ENCODE measurements at places on chromosomes 11 and 22. TPM values are rescaled to one million over a fixed set of nuclear protein-coding genes. Genes with fewer than 3 reads are reported as not detected.
A peak's percentile ranks its signal among the peaks of the same experiment; 100 is the strongest.

GLB1L2 gene
- total RNA-seq, result 10.2 TPM

- no peak for DNase-seq
Measured at GRCh38 chr11:10514202-10514601, 26.8 kb downstream of the RNF141 start.

MYO7A gene
- not detected for total RNA-seq

- no peak for DNase-seq
Measured at GRCh38 chr11:74185285-74185684, 14.2 kb downstream of the PPME1 start.

GRCh38 chr11:74838188-74838587 is 89.5 kb downstream of the RNF169 start:
- no peak for DNase-seq

DNA sequence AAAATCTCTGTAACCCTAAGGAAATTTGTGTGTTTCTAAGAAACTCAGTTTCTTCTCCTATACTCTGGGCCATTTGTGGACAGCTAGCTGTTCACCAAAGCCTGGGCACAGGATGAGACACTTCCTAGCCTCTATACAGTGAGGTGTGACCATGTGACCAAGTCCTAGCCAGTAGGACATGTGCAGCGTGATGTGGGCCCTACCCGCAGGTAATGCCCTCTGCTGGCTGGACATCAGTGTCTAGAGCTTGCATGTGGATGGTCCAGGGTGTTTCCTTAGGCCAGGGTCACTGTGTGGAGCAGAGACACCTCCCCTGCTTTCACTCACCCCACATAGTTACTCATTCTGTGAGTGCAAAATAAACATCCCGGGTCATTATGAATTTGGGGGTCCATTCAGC is 100.5 kb downstream of the LARGE1 start:
- no peak for DNase-seq

- no peak for DNase-seq
Measured at GRCh38 chr11:104844451-104844850, 53.8 kb downstream of the CASP12 start.

- no peak for DNase-seq
Measured at GRCh38 chr11:109123816-109124787, 297.9 kb upstream of the C11orf87 start.

GRCh38 chr22:50229370-50229769 is 15.5 kb downstream of the TUBGCP6 start:
- DNase-seq, result no peak

VSTM5 gene
- not detected for total RNA-seq

DNA sequence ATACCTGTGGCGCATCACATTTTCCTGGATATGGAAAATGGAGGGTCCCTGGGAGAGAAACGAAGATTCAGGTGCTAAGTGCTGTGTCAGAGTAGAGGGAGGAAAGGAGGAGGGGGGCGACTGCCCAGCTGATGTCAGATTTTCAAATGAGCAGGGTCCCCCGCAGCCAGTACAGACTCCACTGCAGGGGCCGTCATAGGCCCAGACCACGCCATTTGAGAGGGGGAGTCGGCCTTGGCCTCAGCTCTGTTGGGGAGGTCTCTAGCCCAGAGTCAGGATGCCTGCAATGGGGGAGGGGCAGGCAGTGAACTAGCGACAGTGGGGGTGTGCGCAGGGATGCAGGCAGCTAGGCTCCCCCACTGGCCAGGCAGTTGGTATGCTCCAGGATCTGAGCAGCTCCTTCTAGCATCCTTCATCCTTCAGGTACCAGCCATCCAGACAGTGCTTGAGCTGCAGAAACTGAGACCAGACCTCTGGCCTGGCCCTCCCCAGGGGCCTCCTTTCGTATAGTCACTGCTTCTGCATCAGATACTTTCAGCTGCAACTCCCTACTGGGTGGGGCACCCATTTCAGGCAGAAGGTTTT is at the start of the genes BSCL2 and GNG3:
TSS of gene BSCL2 (minus strand) at position 148 of the 585 bp plus-strand sequence. CDS start 229 bp downstream, outside the sequence.
TSS of gene GNG3 (plus strand) at position 400 of the 585 bp plus-strand sequence. CDS start 620 bp downstream, outside the sequence.
- peak; percentile 66 for DNase-seq

MDK gene
- total RNA-seq, result 7.1 TPM

GRCh38 chr22:48104766-48105165 is 1342.3 kb downstream of the TBC1D22A start:
- peak; percentile 34 for DNase-seq

GRCh38 chr11:59182457-59183151 is 10.7 kb downstream of the DTX4 start:
- peak; percentile 62 for DNase-seq

- no peak for DNase-seq
Measured at GRCh38 chr22:48071828-48072227, 1309.4 kb downstream of the TBC1D22A start.

Measured in activated CD4-positive, alpha-beta T cell treated with anti-CD3 and anti-CD28 coated beads, Interleukin-2, amount 10 ng/mL, durations not matched to agents 24 days and 14 days (primary cell).